ENCODE measurements at places on chromosomes 16 and 17.

DNA sequence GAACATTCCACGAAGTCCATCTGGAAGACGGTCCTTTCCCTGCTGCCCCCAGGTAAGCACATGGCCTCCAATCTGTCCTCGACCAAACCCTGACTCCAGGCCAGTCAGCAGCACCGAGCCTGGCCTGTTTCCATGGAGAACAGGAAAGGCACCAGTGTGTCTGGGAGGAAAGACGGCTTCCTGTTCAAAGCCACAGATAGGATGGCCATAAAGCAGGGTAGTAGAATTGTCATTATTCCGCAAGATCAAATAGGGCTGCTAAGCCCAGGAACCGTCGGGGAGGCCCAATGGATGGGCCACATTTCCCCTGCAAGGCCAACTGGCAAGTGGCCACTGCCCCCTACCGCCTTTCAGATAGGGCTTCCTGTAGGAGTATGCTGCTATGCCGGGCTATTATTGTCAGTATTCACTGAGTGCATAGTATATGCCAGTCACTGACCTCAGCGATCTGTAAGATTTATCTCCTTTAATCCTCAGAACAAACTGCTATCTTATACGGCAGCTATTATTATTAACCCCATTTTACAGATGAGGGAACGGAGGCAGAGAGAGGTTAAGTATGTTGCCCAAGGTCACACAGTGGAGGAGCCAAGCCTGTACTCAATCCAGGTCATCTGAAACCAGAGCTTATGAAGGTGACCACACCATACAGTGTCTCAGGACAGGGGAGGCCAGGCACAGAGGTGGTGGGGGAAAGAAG is 23.0 kb upstream of the PLCG2 start:
- DNase-seq: no peak
- H3K27me3 ChIP-seq: no peaks in the 10 kb centered on the region
- H3K27ac ChIP-seq: no peak overlapping the region
- peaks cover 3% of the 10 kb centered on the region for H3K4me1 ChIP-seq
- no peak overlapping the region for H3K4me3 ChIP-seq

- no peak overlapping the region for H3K4me3 ChIP-seq
- no peak overlapping the region for H3K27ac ChIP-seq
- no peaks in the 10 kb centered on the region for H3K27me3 ChIP-seq
- H3K4me1 ChIP-seq: peaks cover 5% of the 10 kb centered on the region
- no peaks in the 10 kb centered on the region for H3K36me3 ChIP-seq
Measured at GRCh38 chr17:73513426-73513825, 130.8 kb downstream of the SDK2 start.

DNA sequence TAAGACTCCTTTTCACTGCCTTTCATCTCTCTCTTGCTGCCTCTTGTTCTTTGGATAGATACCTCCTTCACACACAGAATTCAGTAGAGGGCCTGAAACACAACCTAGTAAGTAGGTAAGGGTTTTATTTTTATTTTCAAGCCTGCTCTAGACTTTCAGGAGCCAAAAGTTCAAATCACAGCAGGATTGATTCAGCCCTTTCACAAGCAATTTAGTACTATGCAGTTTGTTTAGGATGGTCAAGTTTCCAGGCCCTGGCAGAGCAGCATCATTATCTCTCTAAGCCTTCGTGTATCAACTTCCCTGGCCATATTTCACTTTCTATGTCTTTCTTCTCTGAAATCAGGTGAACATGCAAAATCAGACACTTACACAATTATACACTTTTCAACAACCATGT is 148.8 kb upstream of the CORO6 start:
- H3K36me3 ChIP-seq: no peaks in the 10 kb centered on the region
- no peak overlapping the region for H3K27ac ChIP-seq
- no peaks in the 10 kb centered on the region for H3K27me3 ChIP-seq
- H3K4me3 ChIP-seq: no peak overlapping the region
- no peak for DNase-seq

DNA sequence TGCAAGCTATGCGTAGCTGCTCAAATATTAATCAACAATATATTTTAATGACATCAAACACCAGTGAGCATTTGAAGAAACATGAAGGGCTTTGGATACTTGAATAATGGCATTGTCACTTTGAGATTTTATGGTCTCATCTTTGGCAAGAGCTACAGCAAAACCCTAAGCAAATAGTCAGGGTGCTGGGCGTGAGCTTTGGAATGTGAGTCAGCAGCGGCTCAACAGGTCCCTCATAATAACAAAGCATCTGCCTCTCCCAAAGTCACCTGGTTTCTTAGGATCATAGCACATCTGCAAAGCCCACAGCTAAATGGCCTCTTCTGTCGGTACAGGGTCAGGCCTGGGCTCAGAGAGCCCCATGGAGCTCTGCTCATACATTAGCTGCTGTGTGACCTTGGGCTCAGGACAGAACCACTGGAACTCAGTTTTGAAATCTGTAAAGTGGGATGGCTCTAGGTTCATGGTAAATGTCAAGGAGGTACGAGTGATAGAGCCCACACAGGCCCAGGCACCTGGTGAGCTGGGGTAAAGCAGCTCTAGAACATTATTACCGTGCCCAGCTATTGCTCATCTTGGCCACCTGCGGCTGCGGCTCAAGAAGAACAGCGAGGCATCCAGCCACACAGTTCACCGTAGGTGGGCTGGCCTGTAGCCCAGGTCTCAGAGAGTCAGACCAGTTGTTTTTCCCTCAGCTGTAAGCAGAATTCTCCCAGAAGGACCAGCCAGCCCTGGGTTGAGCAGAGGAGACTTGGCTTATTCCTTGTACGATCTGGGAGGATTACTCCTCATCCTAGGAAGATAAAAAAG is 544.5 kb upstream of the CDH11 start:
- H3K4me1 ChIP-seq: no peaks in the 10 kb centered on the region
- no peaks in the 10 kb centered on the region for H3K36me3 ChIP-seq
- H3K27ac ChIP-seq: peak overlapping the region; percentile 13

GRCh38 chr16:55907661-55908060 is 32.5 kb upstream of the CES5A start:
- H3K4me1 ChIP-seq: no peaks in the 10 kb centered on the region
- no peak for DNase-seq
- no peaks in the 10 kb centered on the region for H3K36me3 ChIP-seq
- no peak overlapping the region for H3K4me3 ChIP-seq
- H3K27me3 ChIP-seq: no peaks in the 10 kb centered on the region
- no peak overlapping the region for H3K27ac ChIP-seq

DNA sequence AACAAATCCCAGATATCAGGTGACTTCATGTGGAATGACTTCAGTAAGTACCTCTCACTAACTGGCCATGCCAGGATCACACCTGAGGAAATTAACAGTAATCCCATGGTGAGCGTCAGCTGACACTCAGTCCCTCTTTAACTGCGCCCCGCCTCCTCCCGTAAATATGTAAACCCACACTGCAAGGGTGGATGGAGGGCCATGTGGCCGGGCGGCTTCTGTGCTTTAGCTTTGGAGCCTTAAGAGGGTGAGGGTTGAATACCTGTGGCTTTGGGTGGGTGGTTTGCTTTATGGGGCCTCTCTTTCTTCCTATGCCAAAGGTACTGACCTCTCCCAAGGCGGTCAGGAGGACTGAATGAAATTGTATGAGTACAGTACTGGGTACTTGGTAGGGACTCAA is 141.7 kb downstream of the MRM1 start:
- peaks cover 14% of the 10 kb centered on the region for H3K4me1 ChIP-seq
- H3K36me3 ChIP-seq: no peaks in the 10 kb centered on the region
- H3K4me3 ChIP-seq: no peak overlapping the region
- H3K27ac ChIP-seq: no peak overlapping the region
- H3K27me3 ChIP-seq: peaks cover 2% of the 10 kb centered on the region

DNA sequence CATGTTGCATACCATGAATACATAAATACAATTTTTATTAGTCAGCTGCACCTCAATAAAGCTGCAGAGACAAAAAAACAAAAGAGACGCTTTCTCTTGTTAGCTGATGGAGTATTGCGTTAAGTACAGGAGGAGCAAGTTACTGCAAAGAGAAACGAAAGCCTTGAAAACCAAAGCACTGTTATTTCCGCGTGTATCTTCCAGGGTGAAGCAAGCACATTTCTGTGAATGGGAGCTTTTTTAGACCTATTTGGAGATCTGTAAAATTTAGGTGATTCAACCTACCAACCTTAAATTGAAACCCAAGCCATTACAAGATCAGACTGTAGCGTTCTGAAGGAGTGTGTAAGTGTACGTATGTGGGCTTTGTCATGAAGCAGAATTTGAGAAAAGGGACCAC is 390.4 kb downstream of the SOX9 start:
- H3K4me3 ChIP-seq: no peak overlapping the region
- H3K36me3 ChIP-seq: no peaks in the 10 kb centered on the region
- H3K27me3 ChIP-seq: no peaks in the 10 kb centered on the region
- H3K27ac ChIP-seq: no peak overlapping the region
- no peak for DNase-seq
- peaks cover 23% of the 10 kb centered on the region for H3K4me1 ChIP-seq

DNA sequence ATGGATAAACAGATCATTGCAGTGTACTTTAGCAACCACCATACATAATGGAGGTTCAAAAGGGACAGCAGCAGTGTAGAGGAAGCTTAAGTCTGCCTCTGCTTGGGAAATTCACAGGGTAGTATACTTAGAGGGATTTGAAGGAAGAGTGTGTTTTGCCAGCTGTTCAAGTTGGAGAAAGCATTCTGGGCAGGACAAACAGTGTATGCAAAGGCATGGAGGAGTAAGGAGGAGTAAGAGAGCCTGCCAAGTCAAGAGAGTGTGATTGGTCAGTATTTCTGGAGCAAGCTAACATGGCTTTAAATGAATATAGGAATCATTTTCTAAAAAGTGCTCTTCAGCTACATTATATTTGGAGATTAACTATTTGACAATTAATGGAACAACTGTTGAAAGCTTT is 22.9 kb upstream of the PHAF1 start:
- DNase-seq: no peak
- H3K27ac ChIP-seq: no peak overlapping the region
- no peak overlapping the region for H3K4me3 ChIP-seq
- no peaks in the 10 kb centered on the region for H3K27me3 ChIP-seq
- peaks cover 80% of the 10 kb centered on the region for H3K36me3 ChIP-seq

GRCh38 chr17:12736526-12736925 is 52.8 kb upstream of the ARHGAP44 start:
- no peaks in the 10 kb centered on the region for H3K4me1 ChIP-seq
- no peak overlapping the region for H3K27ac ChIP-seq

- no peak for DNase-seq
- no peak overlapping the region for H3K27ac ChIP-seq
- H3K4me1 ChIP-seq: peaks cover 5% of the 10 kb centered on the region
Measured at GRCh38 chr17:31740611-31741082, 118.4 kb downstream of the COPRS start.

DNA sequence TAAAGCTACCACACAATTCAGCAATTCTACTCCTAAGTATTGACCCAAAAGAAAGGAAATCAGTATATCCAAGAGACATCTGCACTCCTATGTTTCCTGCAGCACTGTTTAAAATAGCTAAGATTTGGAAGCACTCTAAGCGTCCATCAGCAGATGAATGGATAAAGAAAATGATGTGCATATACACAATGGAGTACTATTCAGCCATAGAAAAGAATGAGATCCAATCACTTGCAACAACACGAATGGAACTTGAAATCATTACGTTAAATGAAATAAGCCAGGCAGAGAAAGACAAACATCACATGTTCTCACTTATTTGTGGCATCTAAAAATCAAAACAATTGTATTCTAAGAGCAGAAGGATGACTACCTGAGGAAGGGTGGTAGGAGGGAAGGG is 1.5 kb downstream of the SLFN11 start:
- H3K27ac ChIP-seq: no peak overlapping the region
- H3K27me3 ChIP-seq: peaks cover 60% of the 10 kb centered on the region
- no peak for DNase-seq

GRCh38 chr16:53198933-53199332 is 144.1 kb downstream of the CHD9 start:
- H3K36me3 ChIP-seq: no peaks in the 10 kb centered on the region
- no peak for DNase-seq
- H3K27ac ChIP-seq: no peak overlapping the region
- no peaks in the 10 kb centered on the region for H3K27me3 ChIP-seq
- H3K4me3 ChIP-seq: no peak overlapping the region

DNA sequence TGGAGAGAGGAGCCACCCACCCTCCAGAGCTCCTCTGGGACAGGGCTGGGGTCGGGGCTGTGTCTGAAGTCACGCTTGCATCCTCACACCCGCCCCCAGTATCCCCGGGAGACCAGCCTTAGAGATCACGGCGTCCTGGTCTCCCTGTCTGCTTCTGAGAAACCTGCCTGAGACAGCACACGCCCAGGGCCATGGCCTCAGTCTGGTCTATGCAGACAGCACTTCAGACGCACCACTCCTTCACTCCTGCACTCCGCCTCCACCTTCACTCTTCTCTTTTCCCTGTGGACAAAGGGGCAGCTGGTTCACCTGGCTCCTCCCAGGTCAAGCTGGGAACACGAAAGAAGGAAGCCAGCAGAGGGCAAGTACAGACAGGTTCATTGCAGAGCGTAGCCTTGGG is 248.0 kb upstream of the GSE1 start:
- peaks cover 5% of the 10 kb centered on the region for H3K4me1 ChIP-seq
- DNase-seq: no peak
- H3K27ac ChIP-seq: no peak overlapping the region
- peaks cover 2% of the 10 kb centered on the region for H3K27me3 ChIP-seq

DNA sequence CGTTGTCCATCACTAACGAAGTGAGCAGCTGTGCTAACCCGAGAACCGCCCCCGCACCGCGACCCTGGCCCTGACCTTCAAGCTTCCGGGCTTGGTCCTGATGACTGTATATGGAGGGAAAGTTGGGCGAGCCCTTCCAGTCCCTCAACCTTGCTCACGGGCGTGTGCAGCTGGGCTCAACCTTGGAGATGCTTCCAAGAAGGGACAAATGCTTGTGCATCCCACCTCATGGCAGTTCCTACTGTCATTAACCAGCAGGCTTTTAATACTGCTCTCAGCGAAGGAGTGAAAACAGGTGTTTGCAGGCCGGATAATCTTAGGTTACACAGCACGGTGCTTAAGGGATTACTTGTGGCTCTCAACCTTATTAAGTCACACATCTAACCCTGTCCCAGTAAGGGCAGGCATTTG is 33.5 kb downstream of the SRL start:
- H3K4me3 ChIP-seq: no peak overlapping the region
- DNase-seq: no peak
- no peak overlapping the region for H3K27ac ChIP-seq
- no peaks in the 10 kb centered on the region for H3K36me3 ChIP-seq
- no peaks in the 10 kb centered on the region for H3K27me3 ChIP-seq

- H3K4me3 ChIP-seq: peak overlapping the region; percentile 18
- no peaks in the 10 kb centered on the region for H3K36me3 ChIP-seq
- H3K27ac ChIP-seq: no peak overlapping the region
Measured at GRCh38 chr17:73782641-73783381, 138.6 kb upstream of the SDK2 start.

- no peaks in the 10 kb centered on the region for H3K36me3 ChIP-seq
- H3K27me3 ChIP-seq: no peaks in the 10 kb centered on the region
- no peak for DNase-seq
- no peak overlapping the region for H3K4me3 ChIP-seq
- H3K27ac ChIP-seq: no peak overlapping the region
Measured at GRCh38 chr16:1481906-1482835, 6.6 kb downstream of the PTX4 start.
